ENCODE measurements at places on chromosomes 2 and 18.

DNA sequence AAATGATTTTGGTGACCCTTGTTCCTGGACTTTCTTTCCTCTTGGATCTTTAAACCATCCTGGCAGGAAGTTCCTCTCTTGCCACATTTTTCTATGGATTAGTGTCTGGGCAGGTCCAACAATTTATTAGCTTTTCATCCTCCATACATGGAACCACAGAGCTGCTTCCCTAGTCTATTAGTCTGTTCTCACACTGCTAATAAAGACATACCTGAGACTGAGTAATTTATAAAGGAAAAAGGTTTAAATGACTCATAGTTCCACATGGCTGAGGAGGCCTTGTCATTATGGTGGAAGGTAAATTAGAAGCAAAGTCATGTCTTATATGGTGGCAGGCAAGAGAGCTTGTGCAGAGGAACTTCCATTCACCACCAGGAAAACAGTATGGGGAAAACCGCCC is 122.9 kb downstream of the DDX1 start:
- no peak for DNase-seq

DNA sequence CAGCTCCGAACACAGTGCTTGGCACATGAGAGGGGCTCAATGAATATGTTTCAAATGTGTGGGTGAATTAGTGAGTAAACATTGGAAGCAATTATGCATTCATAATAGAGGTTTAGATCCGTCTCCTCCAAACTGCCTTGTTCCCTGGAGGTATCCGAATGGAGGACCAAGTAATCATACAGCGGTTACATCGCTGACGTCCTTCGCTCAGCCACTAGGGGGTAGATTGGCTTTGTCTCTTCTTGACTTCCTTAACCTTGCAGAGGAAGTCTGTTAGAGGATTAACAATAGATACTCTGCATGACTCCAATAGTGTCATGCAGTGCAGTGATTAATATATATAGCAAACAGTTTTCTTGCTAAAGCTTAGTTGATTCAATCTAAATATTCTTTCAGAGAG is 517.0 kb downstream of the PTPRM start:
- DNase-seq, result peak; percentile 88

GRCh38 chr2:19982268-19982667 is 7.6 kb downstream of the WDR35 start:
- DNase-seq, result no peak

- DNase-seq, result no peak
These were observed 255.7 kb downstream of the HDAC4 start for GRCh38 chr2:239145106-239145505.

DNA sequence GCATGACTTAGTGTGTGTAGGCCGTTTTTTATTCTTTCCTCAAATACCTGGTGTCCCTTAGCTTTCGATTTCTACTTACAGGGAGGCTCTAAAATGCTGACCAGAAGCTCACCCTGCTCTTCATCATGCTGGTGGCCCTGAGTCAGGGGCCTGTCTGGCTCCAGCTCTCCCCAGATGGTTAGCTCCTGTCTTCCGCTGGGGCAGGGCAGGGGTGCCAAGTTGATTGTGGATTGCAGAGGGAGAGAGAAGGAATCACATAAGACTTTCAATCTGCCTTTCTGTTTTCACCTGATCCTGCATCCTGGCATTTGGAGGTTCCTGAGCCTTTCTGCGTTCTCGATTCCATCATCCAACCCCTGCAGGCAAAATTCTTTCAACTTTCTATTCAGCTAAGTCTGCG is 4.2 kb downstream of the CIB4 start:
- DNase-seq, result no peak

DNA sequence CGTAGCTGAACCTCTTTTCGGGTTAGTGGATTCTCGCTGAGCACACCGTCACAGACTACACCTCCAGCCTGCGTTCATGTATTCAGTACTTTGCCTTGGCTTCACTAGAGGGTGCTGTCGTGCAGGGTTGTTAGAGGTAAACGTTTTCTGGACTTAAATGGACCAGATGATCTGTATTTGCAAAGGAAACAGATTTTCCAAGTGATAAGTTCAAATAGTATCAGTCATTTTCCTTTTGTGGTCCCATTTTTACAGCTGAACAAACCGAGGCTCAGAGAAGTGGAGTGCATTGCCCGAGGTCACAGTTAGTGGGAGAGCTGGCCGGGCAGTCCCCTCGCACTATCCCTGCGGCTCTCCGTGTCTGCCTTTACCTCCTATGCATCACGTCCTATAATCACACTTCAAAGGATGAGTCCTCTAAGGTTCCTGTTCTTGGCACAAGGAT is 125.9 kb downstream of the MAP4K4 start:
- DNase-seq, result no peak

GRCh38 chr2:175431101-175431946 is 249.8 kb upstream of the ATP5MC3 start:
- DNase-seq, result peak; percentile 56

DNA sequence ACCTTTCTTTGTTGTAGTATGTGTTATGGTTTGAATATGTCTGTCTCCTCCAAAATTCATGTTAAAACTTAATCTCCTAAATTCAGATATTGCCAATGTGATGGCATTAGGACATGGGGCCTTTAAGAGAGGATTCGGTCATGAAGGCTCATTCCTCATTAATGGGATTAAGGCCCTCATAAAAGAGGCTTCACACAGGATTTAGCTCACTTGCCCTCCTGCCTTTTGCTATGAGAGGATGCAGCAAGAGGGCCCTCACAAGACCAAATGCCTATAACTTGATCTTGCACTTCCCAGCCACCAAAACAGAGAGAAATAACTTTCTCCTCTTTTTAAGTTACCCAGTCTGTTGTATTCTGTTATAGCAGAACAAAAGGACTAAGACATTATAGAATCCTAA is 19.7 kb downstream of the ZBTB14 start:
- DNase-seq, result no peak

DNA sequence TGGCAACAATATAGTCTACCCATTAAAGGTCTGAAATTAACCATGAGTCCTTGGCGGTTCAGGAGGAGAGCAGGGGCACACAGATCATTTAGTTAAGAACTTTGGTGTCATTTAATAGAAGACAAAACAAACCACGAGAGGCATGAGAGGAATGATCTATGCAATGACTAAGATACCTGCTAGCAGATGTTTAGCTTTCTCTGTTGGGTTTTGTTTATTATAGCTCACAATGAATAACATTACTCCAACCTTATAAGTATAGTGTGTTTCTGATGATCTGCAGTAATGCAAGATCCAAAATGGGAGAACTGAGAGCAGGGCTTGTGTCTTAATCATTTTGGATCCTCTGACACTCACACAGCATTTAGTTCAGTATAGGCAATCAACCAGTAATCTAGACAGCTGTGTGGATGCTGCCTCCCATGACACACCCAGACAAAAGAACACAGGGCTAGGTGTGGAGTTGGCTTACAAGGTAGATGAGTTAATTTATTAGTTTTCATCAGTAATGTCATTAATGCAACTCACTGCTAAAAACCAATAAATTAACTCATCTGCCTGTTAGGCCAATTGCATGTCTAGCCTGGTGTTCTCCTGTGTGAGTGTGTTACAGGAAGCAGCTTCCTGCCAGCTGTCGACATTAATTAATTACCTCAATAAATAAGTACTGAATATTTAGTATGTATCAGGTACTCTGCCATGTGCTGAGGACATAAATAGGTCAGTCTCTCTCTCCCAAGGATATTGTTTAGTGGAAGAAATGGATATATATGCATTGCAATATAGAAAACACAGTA is 92.3 kb downstream of the CLIP4 start:
- DNase-seq, result no peak

DNA sequence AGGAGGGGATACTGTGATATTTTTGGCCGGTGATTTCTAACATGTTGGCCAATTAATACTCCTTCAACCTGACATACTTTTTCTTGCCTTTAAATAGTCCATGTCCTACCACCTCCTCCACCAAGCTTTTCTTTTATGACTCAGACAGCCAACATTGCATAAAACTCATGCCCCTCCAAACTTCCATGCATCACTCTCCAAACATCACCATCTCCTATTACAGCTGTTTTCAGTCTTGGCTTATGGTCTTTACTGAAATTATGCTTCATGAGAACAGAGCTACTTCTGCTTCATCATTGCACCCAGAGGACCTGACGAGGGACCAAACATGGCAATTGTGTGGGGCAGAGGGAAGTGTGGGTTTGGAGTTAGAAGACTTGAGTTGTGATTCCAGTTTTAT is 305.4 kb downstream of the LPIN1 start:
- no peak for DNase-seq

DNA sequence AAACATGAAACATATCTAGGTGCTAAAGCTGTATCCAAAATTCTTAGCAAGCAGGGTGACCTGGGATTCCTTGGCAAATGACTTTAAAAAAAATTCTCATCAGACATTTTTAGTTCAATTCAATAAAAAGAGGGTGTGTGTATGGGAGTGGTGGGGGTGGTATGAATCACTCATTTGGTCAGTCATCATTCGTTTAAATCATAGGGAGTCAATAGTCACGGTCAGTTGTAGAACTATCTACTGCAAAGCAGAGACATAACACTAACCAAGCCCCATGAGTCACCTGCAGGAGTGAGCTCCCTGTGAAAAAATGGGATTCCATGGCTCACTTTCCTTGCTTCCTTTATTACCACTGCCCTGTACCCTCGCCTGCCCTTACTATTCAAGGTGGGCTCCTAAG is 380.6 kb upstream of the TCF4 start:
- DNase-seq, result no peak

- DNase-seq, result no peak
These were observed 297.9 kb downstream of the NDUFA10 start for GRCh38 chr2:239727182-239727775.

DNA sequence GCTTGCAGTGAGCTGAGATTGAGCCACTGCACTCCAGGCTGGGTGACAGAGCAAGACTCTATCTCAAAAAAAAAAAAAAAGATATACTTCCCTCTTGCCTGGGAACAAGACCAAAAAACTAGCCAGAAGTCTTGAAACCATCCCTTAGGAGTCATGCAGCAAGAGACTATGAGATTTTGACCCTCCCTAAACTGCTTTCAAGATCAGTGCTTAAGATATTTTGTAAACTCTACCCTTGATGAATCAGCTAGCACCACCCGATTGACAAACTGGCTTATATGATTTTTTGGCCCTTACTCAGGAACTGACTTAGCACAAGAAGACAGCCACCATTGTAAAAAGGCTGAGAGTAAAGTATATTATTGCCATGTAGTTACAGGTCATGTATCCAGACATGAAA is 3.8 kb downstream of the SULT1C3 start:
- DNase-seq, result no peak

DNA sequence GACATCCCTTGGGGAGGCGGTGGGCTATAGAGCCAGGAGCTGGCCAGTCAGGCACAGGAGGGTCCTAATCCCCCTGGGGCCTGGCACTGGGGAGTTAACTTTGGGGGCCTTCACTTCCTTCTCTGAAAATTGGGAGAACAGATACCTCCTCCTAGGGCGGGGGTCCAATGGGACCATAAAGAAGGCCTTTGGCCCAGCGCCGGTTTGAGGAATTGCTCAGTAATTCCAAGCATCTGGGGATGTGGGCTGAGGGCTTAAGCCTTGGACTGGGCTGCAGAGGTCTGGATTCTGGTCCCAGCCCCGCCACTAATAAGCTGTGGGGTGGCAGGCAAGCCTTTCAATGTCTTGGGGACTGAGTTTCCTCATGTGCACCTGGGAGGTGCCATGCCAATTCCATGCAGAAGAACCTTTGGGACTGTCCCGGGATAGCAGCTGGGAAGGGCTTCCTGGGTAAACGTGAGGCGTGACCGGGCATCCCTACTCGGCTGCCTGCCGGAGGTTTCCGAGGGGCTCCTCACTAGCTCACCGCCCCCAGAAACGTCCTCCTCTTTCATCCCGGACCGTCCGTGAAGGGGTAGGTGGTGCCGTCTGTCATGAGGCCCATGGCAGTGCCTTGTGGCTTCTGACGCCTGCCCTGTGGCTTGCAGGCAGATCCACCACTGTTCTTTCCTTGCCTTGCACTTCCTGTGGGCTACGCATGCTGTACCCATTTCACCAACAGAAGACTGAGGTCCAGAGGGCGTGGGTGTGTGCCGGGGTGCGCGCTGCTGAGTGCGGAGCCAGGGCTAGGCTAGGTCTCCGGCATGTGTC is 67.4 kb upstream of the HPCAL1 start:
- DNase-seq, result no peak

DNA sequence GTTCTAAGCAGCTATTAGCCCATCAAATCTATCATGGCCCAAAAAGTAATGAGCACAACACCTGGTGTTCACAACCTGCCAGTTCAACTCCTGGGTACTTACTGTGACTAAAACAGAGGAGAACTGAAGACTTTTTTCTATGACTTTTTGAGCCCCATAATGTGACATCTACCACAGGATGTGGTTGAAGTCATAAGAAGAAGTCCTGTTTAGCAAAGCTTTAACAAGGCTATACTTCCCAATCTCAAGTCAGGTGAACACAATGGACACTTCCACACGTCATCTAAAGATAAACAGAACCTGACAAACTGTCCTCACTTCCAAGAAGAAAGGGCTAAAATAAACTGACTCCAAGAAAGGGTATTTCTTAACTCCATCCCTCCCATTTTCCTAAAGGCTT is 138.8 kb downstream of the ATAD2B start:
- no peak for DNase-seq

Measured in COR-L47 (cell line).